ENCODE measurements at places on chromosomes 6 and 20.

- DNase-seq, result no peak
These were observed 142.1 kb downstream of the DTNBP1 start for GRCh38 chr6:15520626-15521203.

GRCh38 chr20:49431329-49431728 is 51.1 kb downstream of the KCNB1 start:
- no peak for DNase-seq

- no peak for DNase-seq
These were observed 520 bp downstream of the KCNK17 start for GRCh38 chr6:39313526-39314272.

GRCh38 chr6:53888931-53889330 is 94.1 kb downstream of the LRRC1 start:
- no peak for DNase-seq

DNA sequence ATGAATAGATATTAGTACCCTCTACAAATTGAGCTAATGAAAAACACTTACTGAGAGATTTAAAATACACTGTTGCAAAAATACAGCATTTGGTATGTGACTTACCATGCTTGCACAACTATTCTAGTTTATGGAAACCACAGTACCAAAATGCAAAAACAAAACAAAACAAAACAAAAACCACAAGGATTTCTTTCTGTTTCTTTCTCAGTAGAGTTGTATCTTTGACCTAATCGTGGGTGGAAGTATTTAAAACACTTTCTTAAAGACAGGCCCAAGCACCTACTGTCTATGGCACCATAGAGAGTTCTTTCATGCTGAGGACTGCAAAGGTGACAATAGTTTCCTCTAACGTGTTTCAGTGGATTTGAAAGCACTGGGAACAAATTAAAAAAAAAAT is 95.3 kb upstream of the C6orf118 start:
- no peak for DNase-seq

- DNase-seq, result no peak
These were observed 474.1 kb downstream of the CD109 start for GRCh38 chr6:74170118-74170517.

- no peak for DNase-seq
These were observed 5.7 kb downstream of the QKI start for GRCh38 chr6:163420289-163420614.

- DNase-seq, result no peak
These were observed 14.0 kb upstream of the SCGN start for GRCh38 chr6:25637960-25638434.

DNA sequence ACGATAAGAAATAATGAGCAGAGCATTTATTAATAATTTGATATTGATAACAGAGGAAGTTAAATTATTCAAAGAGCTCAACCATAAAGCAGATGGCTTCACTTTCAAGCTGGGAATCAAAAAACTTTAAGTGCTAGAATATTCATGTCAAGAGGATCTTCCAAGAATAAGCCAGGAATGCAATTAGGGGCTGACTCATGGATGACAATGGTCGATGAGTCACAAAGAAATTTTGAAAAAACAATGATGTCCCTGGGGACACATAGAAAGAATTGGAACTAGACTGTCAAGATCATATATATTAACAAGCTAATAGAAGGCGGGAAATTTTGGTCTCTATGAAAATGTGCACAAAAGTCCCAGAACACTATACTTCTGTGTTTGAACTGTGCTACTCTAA is 304.1 kb downstream of the LAMA2 start:
- no peak for DNase-seq

DNA sequence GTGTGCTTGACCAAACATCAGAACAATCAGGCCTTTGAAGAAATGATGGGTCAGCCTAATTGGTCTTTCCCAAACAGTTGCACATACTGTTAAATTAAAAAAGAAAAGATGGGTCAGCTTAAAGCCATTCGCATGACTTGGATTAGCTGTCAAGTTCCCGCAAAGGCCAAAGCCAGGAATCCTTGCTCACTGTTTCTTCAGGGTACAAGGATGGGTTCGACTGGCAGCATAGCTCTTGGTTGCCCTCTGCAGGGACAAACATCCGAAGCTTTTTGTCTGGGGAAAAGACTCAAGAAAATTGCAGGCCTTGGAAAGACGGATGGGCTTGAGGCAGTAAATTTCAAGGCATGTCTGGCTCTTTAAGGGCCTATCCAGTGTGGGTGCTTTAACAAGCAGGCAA is 168.0 kb downstream of the HDGFL1 start:
- no peak for DNase-seq

DNA sequence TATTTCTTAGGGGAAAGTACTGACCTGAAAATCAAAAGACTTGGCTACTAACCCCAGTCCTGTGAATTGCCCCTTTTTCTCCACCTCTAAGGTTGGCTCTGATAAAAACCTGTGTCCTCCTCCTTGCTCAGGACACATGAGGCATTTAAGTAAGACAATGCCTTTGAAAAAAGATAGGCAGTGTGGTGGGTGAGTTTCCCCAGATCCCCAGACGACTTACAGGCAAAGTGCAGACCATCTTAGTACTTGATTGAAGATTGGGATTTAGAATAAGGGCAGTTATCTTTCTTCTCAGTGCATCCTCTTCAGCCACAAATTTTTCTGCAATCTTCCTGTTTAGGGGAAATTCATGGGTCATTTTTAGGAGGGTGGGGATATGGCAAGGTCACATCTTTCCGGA is 87.8 kb downstream of the KIZ start:
- no peak for DNase-seq

- DNase-seq, result no peak
These were observed 279.6 kb upstream of the SULF2 start for GRCh38 chr20:48064929-48065328.
